Stimulated activated CD8-positive, alpha-beta memory T cell treated with anti-CD3 and anti-CD28 coated beads, Interleukin-15, amount 100 ng/mL, for 48 hours (primary cell): ENCODE measurements at places on chromosomes 12 and 14.
A peak's percentile ranks its signal among the peaks of the same experiment; 100 is the strongest.

DNA sequence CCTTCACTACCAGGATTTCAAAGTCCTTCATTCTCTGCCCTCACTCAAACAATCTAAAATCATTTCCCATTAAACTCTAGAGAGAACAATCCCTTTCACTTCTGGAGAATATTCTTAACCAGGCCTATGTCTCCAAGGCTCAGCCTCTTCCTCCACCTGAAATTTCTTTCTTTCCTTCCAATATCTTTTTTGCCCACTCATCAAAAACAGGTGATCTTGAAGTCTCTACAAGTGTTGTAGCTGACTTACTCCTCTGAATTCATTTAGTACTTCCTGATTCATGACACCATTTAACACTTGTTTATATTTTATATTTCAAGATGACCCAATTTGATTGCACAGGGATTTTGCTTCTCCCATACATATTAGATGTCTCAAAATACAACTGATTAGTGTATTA is 66.7 kb upstream of the PDZRN4 start:
- DNase-seq = no peak

DNA sequence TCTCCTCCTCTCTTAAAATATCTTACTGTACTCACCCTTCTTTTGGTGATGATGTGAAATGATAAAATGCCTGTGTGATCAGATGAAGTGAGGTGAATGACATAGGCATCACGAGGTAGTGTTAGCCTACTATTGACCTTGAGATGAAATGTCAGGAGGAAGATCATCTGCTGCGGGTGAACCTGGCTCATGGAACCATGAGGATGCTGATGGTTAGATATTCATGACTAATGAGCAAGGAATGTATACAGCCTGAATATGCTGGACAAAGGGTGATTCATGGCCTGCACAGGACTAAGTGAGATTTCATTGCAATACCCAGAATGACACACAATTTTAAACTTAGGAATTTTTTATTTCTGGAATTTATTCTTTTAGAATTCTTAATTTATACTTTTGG is 89.6 kb downstream of the DAAM1 start:
- no peak for DNase-seq

- peak; percentile 50 for DNase-seq
These were observed 5.1 kb upstream of the PSMA3 start for GRCh38 chr14:58239244-58240195.

DNA sequence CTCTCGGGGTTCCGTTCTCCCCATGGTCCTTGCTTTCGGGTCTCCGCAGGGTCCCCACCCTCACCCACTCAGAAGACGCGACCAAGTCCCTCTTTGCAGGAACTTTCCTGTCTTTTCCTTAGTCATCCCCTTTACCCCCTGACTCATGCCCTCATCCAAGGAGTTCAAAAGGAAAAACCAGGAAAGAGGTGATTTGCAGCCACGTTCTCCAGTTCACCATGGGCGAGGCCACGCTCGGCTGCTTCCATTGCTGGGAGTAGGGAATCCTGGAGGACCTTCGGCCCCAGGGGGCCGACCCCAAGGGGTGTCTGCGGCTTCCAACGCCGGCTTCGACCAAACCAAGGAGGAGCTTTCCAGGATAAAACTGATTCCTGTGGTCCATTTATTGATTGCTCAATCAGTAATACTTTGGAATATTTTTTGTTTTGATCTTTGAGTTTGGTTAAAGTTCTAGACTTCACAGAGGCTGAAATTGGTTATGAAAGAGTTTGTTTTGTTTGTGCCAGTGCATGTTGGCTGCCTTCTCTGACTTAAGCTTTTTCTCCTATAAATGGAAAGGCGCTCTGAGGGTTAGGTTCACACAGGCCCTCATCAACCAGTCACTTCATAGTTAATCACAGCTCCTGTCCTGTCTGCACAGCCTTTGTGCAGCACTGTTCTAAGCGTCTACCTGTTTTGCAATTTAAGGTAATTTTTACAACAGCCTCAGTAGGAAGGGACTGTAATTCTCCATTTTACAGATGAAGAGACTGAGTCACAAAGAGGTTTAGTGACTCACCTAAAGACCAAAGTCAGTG is 827 bp downstream of the ALDH2 start:
- no peak for DNase-seq

- DNase-seq = no peak
These were observed 79.4 kb downstream of the TMTC2 start for GRCh38 chr12:82765971-82766705.

DNA sequence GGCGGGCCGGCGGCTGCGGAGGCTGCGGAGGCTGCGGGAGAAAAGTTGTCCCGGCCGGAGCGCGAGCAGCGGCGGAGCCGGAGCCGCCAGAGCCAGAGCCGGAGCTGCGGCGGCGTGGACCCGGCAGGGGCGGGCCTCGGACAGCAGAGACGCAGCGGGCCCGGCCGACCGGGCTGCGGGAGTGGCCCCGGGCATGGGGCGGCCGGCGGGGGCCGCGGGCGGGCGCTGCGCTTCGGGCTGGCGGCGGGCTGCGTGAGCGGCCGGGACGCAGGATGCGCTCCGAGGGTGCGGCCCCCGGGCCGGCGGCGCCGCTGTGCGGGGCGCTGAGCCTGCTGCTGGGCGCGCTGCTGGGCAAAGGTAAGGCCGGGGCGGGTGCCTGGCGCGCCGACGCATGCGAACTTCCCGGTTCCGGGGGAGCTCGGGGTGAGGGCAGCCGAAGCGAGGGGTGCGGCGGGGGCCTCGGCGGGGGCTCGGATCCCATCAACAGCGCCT is at the start of gene TMEM132C:
Gene TMEM132C (plus strand): TSS at position 40 of the 492 bp plus-strand sequence. CDS start 233 bp downstream, at position 273.
- DNase-seq = no peak

DNA sequence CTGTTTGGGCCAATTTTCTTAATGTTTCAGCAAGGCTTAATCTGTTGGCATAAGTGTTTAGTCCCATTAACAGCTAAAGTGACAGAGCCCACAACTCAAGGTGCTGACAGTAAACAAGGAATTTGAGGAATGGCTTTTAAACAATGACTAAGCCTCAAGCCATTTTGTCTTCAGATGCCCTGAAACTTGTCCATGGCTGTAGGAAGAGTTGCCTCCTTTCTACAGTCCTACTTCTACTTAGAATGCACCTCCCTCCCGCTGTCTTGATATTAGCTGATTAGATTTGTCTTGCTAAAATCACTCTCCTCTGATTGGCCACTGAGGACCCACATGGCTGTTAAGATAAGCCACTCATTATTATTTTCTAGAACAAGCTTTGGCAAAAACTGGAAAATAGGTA is 188.4 kb upstream of the OTX2 start:
- DNase-seq = no peak

DNA sequence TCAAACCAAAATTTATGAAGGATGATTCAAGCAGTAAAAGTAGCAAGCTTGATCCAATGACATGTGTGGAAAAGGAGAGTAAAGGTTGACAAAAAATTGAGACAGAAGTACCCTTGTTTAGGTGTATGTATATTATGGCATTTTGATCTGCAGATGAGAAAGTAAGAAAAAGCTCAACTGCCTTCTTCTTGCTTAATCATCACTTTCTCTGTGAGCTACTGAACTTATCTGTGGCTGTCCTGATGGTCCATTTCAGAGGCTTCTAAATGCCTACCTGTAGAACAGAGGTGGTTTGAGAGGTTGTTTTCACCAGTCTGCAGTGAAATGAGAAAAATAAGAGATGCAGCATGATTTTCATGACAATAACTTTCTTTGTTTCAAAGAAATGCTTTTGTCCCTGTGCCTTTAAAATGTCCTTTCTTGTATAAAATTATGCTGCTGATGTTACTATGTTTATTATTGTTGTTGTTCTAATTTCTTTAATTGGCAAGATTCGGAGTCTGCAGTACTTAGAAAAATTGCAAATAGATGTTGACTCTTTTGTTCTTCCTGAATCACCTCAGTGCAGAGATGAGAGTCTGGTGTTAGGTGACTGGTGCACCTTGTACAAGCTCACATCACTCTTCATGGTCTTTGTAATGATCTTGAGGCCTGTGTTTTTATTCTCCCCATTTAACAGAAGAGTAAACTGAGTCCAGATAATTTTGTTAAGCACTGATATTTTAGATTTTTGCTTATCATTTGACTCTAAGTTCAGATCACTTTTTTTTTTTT is 821.9 kb downstream of the VRK1 start:
- no peak for DNase-seq

DNA sequence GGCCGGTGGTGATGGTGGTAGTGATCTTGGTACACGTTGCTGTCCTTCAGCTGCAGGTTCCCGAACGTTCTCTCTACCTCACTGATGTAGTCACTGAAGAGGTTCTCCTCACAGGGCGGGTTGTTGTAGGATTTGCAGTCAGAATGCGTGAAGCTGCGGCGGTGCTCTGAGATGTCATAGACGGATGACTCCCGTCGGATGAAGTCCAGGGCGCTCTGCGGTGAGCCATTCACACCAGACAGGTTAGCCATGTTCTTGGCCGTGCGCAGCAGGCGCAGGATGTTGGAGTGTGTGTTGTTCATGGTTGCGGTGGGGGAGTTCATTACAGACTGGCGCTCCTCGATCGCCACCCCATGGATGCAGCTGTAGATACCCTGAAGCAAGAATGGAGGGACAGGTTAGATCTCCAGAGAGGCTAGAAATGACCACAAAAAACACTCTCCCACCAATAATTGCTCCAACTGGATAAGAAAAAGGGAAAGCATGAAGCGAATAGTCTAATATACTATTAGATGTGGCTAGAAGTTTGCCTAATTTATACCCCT is 367.8 kb downstream of the EMP1 start:
- DNase-seq = no peak
